Renal pelvis (tissue), 12 donors: ENCODE measurements at places on chromosomes 7 and 10. TPM values are rescaled to one million over a fixed set of nuclear protein-coding genes. Genes with fewer than 3 reads are reported as not detected.

Gene BAMBI
- polyA plus RNA-seq: 38.5 TPM

DNA sequence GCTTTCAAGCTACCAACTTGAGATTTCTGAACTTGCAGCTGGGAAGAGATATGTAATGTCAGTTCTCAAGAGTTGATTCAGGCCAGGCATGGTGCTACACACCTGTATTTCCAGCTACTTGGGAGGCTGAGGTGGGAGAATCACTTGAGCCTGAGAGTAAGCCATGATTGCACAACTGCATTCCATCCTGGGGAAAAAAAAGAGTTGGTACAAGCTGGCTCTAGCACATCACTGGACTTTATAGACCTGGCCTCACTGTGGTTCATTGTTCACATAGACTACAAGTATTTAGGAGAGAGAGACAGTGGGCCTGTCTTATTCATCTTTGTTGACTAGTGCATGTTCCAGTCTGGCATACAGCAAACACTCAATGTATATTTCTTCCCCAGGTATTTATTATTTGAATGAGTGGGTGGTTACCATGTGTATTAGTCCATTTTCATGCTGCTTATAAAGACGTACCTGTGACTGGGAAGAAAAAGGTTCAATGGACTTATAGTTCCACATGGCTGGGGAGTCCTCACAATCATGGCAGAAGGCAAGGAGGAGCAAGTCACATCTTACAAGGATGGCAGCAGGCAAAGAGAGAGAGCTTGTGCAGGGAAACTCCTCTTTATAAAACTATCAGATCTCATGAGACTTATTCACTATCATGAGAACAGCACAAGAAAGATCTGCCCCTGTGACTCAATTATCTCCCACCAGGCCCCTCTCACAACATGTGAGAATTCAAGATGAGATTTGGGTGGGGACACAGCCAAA is 176.5 kb downstream of the PFKFB3 start:
- no peak for DNase-seq

Gene SCD
- 51.5 TPM for polyA plus RNA-seq

Gene EPHA1
- 25.0 TPM for polyA plus RNA-seq

DNA sequence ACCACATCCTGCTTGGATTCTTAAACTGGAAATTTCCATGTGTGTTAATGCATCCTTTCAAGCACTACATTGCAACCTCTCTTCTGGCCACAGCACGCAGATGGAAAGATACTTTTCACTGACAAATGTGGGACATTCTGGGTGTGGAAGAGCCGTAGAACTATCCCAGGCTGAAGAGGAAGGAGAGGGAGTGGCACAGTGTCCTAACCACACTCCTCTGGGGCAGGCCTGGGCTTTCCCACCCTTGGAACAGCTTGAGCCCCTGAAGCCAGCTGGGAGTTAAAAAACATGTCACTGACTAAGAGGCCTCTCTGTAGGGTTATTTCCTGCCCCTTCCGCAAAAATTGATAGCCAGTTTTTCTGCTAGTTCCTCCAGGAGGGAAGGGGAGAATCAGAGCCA is 34.0 kb upstream of the DNMBP start:
- DNase-seq: no peak

- DNase-seq: no peak
Observed at GRCh38 chr10:107733328-107734130, 569.0 kb upstream of the SORCS1 start.

DNA sequence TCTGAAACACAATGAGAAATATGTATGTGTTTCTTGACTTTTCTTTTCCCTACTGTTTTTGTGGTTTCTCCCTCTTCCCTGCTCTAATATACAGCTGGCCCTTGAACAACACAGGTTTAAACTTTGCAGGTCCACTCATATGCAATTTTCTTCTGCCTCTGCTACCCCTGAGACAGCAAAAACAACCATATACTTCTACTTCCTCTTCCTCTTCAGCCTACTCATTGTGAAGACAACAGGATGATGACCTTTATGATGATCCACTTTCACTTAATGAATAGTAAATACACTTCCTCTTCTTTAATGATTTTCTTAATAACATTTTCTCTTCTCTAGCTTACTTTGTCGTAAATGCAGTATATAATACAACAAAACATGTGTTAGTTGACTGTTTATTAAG is 35.0 kb upstream of the DGKB start:
- DNase-seq: no peak

GRCh38 chr7:119783799-119784198 is 489.2 kb upstream of the KCND2 start:
- DNase-seq: no peak

DNA sequence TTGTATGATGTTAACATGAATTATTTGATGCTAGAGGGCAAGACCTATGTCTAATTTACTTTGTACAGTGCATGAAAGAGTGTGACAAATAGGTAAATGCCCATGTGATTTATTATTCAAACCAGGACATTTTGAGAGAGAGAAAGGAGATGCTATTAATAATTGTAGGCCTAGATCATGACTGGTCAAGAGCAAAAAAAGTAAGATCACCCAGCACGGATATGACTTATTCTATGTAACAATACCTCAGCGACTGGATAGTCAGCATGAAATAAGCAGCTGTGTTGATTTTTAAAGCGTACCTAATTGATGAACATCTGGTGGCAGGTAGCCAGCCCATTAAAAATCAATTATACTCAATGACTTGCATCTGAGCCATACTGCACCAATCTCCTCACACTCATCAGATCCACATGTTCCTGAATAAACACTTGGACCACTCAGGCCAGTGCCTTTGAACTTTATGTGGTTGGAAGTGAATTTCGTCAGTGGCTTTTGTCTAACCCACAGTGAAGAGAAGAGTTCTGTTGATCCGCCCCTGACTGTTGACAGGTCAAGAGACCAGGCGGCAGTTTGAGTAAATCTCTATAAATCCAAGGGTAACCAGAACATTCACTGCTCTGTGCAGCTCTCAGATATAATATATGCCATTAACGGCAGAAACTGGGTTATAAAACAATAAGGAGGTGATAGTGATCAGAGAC is 435.3 kb downstream of the MDFIC start:
- no peak for DNase-seq
